Cerebellar cortex (tissue), 1 donor: ENCODE measurements at places on chromosomes 4 and X.

DNA sequence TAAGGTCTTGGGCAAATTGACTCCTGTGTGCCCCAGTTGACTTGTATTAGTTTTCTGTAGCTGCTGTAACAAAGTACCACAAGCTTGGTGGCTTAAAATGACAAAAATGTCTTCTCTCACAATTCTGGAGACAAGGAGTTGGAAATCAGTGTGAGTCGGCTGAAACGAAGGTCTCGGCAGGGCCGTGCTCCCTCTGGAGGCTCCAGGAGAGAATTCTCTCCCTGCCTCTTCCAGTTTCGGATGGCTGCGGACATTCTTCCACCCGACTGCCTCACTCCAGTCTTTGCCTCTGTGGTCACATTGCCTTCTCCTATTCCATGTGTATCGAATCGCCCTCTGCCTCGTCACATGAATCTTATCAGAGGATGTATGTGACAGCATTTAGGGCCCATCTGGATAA lies 66.0 kb upstream of the PHOX2B start:
- DNase-seq: peak; percentile 7

- peak; percentile 1 for DNase-seq
Measured at GRCh38 chrX:118727686-118728339, 407 bp downstream of the IL13RA1 start.

GRCh38 chrX:110600745-110601310 lies 194.8 kb downstream of the CHRDL1 start:
- DNase-seq: no peak

- DNase-seq: no peak
Measured at GRCh38 chr4:15563871-15564270, 91.3 kb downstream of the FBXL5 start.

DNA sequence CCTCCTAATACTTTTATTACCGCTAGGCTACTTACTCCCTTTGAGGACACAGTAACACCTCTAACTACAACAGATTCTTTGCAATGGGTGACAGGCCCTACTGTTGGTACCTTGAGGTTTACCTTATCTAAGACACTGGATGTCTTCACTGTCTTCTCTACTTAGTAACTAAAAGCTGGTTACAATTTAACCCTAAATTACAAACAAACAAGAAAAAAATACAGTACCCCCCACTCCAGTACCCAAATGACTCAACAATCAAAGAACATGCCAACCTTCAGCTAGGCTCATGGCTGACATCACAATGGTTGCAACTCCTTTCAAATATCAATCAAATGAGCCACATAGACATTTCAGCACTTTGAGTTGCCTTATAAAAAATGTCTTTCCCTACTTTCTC lies 198.0 kb downstream of the GUCY2F start:
- DNase-seq: no peak

- peak; percentile 56 for DNase-seq
Measured at GRCh38 chr4:170025523-170026252, 507 bp downstream of the MFAP3L start.

DNA sequence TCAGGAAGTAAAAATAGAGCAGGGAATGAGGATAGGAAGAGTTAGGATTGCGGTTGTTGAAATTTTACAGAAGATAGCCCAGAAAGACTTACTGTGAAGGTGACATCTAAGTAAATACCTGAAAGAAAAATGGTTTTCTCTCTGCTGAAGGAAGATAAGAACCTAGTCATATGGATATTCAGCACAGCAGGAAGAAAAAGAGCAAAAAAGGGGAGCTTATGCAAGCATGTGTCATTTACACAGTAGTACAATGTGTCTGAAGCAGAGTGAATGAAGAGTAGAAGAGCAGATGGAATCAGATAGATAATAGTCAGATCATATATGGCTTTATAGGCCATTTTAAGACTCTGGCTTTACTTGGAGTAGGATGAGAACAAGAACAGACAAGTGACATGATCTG lies 126.9 kb upstream of the TENT5D start:
- no peak for DNase-seq

GRCh38 chrX:119706616-119707015 lies 13.6 kb upstream of the SEPTIN6 start:
- DNase-seq: no peak

- no peak for DNase-seq
Measured at GRCh38 chrX:112941209-112941837, 100.7 kb upstream of the AMOT start.

DNA sequence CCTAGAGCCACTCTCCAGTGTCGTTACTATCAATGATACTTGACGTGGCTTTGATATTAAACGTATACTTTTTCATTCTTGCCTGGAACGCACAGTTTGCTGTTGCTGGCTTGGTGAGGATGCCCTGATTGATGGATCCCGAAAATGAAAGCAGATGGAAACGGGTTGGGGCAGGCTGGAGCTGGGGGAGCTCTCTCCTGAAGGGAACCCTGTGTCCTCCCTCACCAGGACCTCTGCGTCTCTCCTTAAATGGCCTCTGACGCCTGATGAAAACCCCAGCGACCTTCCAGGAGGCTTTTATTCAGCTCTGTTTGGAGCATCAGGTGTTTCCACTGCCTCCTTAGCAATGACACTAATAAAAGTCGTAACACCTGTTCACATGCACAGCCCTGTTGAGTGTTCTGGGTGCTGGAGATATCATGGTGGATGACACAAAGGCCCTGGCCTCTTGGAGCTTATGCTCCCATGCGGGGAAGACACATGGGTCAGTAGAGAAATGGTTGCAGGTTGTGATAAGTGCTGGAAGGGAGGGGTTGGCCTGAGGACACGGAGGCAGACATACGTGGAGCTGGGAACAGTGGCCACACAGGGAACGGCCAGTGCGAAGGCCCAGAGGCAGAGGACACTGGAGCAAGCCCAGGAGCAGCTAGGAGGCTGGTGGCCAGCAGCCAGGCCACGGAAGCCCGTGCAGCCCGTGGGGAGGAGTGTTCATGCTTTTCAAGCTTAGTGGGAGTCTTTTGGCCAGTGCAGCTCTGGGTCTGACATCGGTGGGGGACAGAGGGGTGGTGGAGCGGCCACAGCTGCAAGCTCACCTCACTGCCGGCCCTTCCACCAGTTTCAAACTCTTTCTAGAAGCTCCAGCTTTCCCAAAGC lies 7.5 kb downstream of the MSANTD1 start:
- DNase-seq: no peak

GRCh38 chr4:78638337-78639172 lies 87.0 kb downstream of the ANXA3 start:
- no peak for DNase-seq

DNA sequence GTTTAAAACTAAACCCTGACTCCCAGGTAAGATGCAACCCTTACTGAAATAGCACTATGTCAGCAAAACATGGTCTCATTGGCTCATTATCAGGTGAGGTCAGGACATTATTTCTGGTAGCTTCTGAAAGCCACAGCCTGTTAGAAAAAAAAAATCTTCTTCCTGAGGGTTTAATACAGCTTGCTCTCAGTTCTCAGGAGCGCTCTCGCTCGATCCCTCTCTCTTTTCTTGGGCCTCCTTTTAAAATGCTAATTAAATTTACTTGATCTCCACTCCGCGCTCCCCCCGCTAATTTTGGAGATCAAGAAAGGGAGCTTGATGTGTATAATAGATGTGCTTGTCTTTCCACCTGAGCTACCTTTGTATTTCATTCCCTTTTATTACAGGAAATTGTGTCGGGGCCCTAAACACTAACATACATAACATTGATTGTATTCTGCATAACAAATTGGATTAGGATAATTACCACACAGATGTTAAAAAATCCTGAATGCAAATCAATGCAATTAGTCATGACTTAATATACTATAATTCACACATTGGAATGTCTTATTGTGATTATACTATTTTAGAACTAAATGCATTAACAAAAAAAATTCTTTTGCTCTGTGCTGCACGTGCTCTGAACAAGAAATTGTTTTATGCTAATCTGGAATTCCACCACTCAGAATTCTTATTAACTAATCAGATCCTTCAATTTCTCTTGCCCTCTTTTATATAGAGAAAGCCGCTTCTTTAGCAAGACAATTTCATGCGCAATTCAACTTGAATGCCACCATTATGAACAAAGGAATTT lies 101.6 kb upstream of the TEX13D start:
- no peak for DNase-seq

DNA sequence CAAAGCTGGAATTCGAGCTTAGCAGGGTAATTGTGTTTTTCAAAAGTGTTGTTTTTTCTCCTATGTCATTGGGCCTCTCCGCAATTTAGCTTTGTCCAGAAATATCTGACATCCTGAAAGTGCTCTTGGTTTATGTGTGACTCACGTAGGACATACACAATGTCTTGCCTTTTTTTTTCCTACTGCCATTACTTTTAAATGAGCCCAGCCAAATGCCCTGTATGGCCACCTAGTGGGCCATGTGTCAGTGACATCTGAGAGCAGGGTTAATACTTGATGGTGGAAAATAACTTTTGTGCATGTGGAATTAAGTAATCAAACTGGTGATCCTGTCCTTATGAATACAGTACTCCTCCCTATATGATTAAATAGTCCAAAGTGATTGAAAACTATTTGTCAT lies 1411.1 kb upstream of the TENM3 start:
- no peak for DNase-seq

GRCh38 chr4:109875106-109875505 lies 27.2 kb downstream of the LRIT3 start:
- no peak for DNase-seq

DNA sequence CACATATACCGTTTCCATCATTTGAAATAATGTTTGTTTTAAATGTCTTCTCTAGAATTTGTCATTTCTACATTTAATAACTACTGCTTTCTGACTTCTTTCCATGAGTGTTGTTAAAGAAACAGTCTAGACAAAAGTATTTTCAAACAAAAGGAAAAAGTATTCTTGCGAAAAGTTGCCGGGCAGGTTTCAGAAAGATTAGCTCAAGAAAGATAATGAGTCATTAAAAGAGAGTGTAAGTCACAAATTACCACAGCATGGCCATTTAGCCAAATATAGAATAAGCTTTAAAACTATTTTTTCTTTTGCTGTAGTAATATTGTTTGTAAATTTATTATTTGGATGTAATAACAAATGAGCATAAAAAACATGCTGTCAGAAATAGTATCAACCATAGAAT lies 493.0 kb downstream of the TLL1 start:
- no peak for DNase-seq

- DNase-seq: no peak
Measured at GRCh38 chr4:80079255-80079923, 6.4 kb upstream of the ANTXR2 start.

- DNase-seq: no peak
Measured at GRCh38 chr4:106671716-106672115, 303.1 kb upstream of the GIMD1 start.
